ENCODE measurements at places on chromosomes 3 and 15.

- no peak for DNase-seq
Measured at GRCh38 chr15:75177360-75178071, 24.2 kb upstream of the C15orf39 start.

DNA sequence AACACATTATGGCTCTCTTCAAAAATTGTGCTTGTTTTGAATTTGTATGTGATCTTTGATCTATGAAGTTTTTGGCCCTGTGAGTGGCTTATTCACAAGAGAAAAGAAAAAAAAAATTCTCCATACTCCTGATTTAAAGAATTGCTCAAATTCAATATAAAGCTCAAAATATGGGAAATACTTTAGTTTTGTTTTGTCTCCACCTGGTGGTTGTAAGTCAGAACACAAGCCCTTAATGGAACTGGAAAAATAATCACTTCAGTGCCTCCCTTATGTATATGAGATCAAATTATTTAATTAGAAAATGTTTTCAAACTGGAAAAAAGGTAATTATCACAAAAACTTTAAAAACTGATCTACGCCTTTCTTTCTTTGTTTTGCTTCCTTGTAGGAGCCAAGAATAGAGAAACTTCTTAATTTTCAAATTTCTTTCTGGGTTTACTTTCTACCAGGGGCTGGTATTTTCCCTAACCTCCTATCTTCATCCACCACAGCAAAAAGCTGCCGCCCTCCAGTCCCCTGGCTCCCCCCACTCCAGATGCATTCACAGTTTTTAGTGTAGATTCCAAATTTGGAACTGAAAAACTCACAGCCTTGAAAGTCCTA lies 50.6 kb downstream of the SERP1 start:
- peak; percentile 75 for DNase-seq

GRCh38 chr3:115922681-115923347 lies 299.5 kb downstream of the GAP43 start:
- peak; percentile 55 for DNase-seq

DNA sequence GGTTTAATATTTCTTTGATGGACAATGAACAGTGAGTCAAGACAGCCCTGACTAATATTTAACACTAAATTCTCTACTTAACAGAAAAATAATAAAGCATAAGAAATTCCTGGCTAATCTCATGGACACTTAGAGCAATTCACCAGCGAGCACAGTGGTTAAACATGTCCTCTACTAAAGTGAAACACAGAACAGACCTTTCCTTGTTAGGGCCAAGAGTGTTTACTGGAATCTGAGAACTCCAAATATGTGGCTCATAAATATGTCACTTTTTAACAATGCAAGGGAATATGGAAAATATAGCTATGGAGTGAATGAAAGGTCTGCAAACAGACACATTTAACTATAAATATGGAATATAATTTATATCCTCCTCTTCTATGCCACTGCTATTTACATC lies 18.6 kb upstream of the IGSF10 start:
- no peak for DNase-seq

DNA sequence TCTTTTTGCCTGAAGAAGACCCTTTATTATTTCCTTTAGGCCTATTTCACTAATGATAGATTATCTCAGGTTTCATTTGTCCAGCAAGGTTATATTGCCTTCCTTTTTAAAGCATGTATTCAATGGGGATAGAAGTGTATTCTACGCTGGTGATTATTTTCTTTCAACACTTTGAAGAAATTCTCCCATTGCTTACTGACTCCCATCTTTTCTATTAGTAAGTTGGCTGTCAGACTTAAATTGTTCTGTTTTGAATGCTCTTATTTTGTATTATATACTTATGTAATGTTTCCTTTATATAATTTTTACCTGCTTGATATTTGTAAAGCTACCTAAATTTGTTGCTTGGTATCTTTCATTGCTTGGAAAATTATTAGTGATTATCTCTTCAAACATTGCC lies 445.1 kb upstream of the RASGRP1 start:
- no peak for DNase-seq

DNA sequence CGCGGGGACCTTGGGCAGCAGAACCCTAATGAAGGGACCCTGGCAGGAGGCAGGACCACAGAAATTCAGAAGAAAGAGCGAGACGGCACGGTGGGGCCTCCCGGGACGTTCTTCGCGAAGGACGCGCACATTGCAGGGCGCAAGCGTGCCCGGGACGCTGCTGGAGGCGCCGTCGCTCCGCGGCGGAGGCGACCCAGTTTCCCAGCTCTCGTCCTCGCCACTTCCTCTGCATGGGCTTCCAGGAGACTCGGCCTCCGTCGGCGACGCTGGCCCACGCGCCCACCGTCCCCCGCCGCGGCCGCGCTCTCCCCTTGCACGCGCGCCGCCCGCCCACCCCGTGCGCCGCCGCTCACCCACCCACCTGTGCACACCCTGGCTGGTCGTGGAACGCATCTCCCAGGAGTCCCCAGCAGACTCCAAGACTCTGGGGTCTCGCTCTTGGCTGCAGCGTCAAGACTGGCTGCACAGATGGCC lies 31.8 kb upstream of the SMAD3 start:
- no peak for DNase-seq

- no peak for DNase-seq
Measured at GRCh38 chr3:73706771-73707170, 82.0 kb upstream of the PDZRN3 start.

GRCh38 chr3:85706130-85706529 lies 747.3 kb downstream of the CADM2 start:
- DNase-seq: no peak

- DNase-seq: no peak
Measured at GRCh38 chr15:101537483-101538080, 48.1 kb upstream of the PCSK6 start.

DNA sequence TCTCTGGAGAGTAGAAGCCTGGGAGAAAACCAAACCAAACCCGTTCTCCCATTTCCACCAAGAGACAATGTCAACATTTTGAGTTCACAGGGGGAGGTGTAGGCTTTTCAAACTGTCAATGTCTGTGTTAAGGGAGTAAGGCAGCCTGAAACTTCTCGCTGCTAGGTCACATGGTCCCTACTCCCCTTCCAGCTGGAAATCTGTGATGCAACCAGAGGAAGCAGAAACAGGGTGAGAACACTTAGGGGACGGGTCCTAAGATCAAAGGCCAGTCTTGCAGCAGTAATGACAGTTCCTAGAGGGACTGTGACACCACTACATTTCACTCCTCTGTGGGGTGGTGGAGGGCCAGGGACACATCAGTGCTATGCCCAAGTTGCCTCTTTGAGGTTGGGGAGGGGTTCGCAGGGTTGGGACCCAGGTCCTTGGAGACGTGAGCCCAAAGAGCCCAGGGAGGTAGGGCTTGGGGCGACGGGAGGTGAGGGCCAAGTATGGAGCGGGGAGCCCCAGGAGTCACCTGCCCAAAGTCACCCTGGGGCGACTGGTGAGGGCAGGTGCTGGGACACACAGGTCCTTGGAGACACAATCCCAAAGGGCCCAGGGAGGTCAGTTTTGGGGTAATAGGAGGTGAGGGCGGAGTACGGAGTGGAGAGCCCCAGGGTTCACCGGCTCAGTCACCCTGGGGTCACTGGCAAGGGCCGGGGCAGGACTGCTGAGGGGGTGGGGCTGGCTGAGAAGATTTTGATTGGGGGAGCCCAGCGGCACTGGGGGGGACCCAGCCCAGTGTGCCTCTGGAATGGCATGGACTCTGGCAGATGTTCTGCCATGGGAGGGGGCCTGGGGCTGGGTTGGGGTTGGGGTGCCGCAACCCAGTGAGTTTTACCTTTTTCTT lies 582 bp downstream of the GOLGA6L2 start:
- no peak for DNase-seq

DNA sequence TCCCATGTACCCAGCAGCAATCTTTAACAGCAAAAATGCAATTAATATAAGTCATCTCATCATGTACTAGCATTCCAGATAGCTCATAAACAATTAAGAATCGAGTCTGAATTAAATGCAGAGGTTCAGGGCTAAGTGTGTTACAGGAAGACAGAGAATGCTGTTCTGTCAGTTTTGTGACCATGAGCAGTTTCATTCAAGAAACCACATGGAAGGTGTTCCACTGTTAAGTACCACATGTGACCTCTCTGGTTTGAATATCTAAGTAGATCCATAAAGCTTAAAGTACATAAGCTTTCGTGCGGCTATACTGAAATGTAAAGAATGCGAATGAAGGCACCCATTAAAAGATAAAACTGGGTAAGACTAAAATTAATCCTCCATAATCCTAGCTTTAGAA lies 272.3 kb downstream of the IL5RA start:
- no peak for DNase-seq

DNA sequence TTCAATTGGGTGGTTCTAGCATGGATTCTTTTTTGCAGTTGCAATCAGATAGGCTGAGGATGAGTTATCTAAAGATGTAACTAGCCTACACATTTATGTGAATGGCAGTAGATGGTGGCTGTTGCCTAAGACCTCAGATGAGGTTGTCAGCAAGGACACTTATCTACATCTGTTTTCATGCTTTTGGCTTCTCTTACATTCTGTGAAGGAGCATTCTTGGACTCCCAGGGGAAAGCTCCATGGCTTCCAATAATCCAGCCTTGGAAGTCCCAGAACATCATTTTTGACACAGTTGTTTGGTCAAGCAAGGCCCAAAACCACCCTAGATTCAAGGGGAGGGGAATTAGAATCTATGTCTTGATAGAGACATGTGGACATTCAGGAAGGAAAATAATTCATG lies 332.2 kb upstream of the RBMS3 start:
- DNase-seq: no peak

DNA sequence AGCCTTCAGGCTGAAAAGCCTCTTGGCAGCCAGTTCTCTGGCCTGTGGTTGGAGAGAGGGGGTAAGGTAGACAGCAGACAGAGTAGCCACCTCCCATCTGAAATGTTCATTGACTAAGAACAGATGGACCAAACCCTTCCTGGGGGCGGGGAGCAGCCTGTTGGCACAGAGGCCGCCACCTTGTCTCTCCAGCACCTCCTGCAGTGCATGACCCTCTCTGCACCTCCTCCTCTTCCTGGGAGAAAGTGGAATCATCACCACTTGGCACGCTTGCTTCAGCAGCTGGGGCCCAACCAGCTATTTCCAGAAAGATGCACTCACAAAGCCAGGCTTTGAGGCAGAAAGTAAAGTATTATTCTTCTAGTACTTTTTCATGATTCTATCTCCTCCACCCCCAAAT lies 313.4 kb upstream of the CHRM5 start:
- DNase-seq: peak; percentile 2

- DNase-seq: no peak
Measured at GRCh38 chr3:175948041-175948440, 1088.9 kb downstream of the NAALADL2 start.

- peak; percentile 81 for DNase-seq
Measured at GRCh38 chr15:39834256-39834655, 51.6 kb upstream of the FSIP1 start.

GRCh38 chr3:48432411-48433371 lies 2.8 kb upstream of the PLXNB1 start:
- no peak for DNase-seq

GRCh38 chr15:70200511-70201424 lies 103.1 kb upstream of the TLE3 start:
- no peak for DNase-seq

DNA sequence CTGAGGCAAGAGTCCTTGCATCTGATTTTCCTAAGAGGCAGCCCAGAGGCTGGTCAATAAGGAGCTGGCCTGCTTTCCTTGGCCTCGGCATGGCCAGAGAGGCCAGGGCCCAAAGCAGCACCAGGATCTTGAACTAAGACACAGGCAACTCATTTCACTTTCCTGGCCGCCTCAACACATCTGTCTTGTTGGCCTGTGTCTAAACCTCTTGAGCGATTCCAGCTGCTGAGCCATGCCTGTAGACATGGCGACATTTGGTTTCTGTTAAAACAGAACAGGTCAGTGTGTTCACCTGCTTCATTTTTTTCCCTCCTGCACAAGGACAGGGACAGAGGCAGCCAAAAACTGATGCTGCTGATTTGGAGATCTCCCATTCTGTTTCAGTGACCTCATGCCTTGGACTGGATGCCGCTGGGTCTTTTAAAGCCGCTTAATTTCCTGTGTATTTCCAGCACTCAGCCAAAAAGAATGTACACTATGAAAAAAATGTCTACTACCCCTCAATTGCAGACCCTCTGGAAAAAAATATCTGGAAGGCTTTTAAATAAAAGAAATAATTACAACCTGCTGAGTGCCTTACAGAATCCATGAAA lies 266.6 kb upstream of the ICE2 start:
- DNase-seq: peak; percentile 71

- DNase-seq: no peak
Measured at GRCh38 chr3:36924744-36925521, 19.9 kb downstream of the TRANK1 start.

- peak; percentile 75 for DNase-seq
Measured at GRCh38 chr15:40857601-40858341, 13.9 kb downstream of the SPINT1 start.

DNA sequence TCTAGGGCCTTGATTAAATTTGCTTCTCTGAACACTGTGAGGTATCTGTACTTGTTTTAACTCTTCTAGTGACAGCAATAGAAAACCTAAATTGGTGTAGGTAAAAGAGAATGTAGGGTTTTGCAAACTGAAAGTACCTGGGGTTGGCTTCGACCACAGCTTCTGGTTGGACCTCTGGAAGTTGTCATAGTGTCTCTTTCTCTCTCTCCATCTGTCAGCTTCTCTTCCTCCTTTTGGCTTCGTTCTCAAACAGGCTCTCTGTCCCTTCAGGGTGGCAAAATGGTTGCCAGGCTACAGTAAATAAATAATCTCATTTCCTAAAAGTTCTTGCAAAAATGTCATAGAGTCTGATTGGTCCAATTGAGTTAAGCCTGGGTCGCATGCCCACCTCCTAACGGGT lies 149.3 kb upstream of the CTDSPL start:
- no peak for DNase-seq

GRCh38 chr3:72494130-72494529 lies 354.1 kb downstream of the SHQ1 start:
- no peak for DNase-seq

- DNase-seq: no peak
Measured at GRCh38 chr3:154156530-154156929, 35.3 kb downstream of the ARHGEF26 start.

DNA sequence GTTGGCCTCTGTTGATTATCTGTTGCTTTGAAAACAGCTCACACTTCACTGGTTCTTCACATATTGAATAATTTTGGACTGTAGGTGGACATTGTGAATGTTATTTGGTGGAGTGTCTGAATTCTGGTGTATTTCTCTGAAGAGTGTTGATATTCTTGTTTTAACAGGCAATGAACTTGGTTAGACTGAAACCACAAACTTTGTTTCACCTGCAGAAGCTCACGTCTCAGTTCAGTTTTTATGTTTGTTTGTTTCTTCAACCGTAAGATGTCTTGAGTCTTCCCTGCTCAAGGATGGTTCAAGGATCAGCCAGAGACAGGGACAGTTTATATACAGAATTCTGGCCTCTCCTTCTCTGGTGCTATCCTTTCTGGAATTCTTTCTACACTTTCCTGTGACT lies 43.6 kb downstream of the C3orf20 start:
- DNase-seq: no peak

GRCh38 chr3:163056874-163057497 lies 1560.4 kb downstream of the OTOL1 start:
- DNase-seq: peak; percentile 65

DNA sequence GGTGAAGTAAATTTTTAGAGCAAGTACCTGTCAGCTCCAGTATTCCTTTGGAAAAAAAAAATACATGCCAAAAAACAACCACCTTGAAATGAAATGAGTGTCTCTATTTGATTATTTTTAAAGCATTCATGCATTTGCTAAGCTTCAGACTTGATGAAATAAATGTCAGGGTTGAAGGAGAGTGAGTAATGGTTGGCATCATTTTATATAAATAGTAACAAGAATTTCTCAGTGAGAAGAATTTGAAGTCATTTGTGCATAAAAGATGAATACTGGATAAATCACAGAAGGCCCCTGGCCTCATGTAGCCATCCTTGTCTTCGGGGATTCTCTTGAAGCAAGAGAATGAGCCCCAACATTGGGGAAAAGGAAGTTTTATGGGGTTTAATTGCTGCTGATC lies 318.4 kb downstream of the LPP start:
- DNase-seq: peak; percentile 55

All from cardiac fibroblast (primary cell).